ENCODE measurements at places on chromosomes 5 and 9.

- DNase-seq, result peak; percentile 22
These were observed 393.7 kb upstream of the PDE4D start for GRCh38 chr5:60287174-60287771.

GRCh38 chr9:129094387-129095169, 13.7 kb downstream of the DOLPP1 start:
- DNase-seq, result no peak

DNA sequence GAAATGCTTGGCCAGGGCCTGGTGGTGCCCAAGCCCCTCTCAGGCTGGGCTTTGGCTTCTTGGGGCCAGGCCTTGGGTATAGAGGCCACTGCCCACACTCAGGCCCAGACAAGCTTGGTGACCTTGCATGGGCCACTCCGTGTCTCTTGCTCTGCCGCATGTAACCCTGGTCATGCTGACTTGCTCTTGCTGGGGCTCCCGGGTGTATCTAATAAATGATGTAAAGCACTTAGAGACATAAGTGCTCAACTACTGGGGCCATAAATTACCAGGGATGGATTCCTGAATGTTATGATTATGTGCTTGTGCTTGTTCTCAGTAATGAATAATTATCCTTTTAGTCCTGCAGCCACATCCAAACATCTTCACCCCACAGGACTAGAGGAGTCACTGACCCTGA, 54.0 kb downstream of the C5orf15 start:
- DNase-seq, result no peak

GRCh38 chr5:135228222-135228621, 170.8 kb downstream of the MACROH2A1 start:
- DNase-seq, result no peak

- DNase-seq, result no peak
These were observed 24.9 kb upstream of the CCDC112 start for GRCh38 chr5:115321309-115321708.

- DNase-seq, result no peak
These were observed 130.9 kb downstream of the C9orf50 start for GRCh38 chr9:129489838-129490582.

DNA sequence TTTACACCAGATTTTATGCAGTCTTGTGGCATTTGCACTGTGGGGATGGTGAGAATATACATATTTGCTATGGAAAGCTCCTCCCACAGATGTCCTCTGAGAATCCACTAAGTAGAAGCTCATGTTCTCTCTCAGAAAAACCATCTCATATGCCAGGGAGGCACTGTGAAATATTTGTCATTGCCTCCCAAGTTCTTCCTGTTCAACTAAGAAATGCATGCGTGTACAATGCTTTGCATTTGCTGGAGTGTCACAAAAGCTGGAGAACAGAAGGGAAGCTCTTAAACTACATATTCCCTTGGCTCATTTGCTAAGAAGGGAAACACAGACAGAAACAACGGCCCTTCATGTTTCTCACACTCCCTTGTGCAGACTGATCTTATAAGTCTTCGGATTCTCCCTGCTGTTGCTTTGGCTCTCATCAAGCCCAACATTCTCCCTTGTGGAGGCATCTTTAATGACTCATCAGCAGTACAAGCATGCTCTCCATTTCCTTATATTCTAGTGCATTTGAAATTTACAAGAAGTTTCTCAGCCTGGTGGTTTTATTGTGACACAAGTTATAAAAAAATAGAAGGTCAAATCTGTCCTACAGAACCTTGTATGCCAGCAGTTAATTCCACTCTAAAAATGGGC, 220.6 kb downstream of the TRIM36 start:
- DNase-seq, result no peak

- DNase-seq, result no peak
These were observed 125.7 kb downstream of the BARX1 start for GRCh38 chr9:93829271-93830011.

GRCh38 chr5:122500245-122501088, 188.4 kb downstream of the SNCAIP start:
- DNase-seq, result peak; percentile 60

GRCh38 chr9:86075132-86076109, 23.9 kb downstream of the GOLM1 start:
- no peak for DNase-seq

- DNase-seq, result no peak
These were observed 4.6 kb downstream of the CEL start for GRCh38 chr9:133066181-133066983.

- DNase-seq, result no peak
These were observed 187.7 kb downstream of the CACNA1B start for GRCh38 chr9:138065287-138065686.

DNA sequence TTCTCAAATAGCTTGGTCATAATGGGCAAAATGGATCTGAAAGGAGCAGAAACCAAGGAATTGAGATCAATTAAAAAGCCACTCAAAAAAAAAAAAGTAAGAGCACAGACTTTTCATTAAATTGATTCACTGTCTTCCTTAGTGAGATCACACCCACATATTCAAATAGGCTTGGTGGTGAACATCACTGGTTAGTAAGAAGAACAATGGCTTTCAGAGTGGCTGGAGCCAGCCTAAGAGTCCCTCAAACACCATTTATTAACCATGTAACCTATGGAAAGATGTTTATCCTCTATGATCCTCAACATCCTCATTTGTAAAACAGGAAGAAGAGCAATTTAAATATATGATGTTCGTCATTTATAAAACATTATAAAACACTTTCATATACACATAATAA, 12.4 kb downstream of the CCDC112 start:
- no peak for DNase-seq

DNA sequence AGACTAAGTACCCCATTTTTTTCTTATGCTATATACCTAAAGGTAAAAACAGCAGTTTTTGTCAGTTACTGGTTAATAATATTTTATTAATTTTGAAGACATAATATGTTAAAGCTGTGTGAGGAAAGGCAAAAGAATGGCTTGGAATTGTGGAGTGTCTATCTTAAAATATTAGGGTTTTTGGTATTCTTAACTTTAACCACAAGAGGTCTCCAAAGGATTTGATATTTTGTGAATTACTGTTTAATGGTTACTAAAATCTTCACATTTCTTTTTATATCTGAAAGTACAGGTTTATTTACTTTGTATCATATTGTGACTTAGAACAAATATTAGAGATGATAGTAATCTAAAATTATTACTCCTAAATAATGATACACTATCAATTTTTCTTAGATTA, 32.0 kb upstream of the DHFR start:
- DNase-seq, result peak; percentile 7

GRCh38 chr5:93904917-93905316, 163.5 kb upstream of the POU5F2 start:
- DNase-seq, result no peak

DNA sequence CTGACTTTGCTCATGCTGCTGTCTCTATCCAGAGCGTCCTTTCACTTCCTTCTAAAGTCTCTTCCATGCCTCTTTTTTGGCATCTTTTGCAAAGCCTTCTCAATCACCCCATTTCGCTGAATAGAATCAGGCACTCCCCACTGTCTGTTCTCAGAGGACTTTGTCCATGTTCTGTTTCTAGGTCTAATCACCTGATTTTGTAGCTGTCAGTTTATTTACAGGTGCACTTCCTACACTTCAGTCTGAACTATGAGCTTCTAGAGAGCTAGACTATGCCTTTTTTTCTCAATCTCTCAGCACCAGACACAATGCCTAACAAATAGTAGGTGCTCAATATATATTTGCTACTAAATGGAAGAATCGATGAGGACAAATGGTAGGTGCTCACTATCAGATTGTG, 29.9 kb downstream of the TLR4 start:
- no peak for DNase-seq

GRCh38 chr9:124006448-124007361, 4.9 kb upstream of the LHX2 start:
- DNase-seq, result no peak

- no peak for DNase-seq
These were observed 311.1 kb upstream of the CLINT1 start for GRCh38 chr5:158170060-158170459.

GRCh38 chr5:103369125-103370120, 110.9 kb downstream of the MACIR start:
- no peak for DNase-seq

DNA sequence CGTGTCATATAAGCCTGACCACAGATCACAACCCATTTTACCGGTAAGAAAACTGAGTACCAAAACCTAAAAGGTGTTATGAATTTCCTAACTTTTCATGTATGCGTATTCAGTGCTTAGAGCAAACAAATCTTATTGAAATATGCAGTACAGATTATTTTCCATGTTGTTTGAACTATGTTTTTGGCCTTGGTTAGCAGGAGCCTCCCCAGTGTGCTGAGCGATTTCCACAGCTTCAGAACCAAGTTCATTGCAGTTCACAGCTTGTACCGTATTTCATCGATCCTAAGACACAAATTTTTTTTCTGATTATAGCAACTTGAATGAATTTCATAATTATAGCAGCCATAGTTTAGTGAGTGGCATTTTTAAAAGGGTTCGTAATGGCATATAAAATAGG, 13.7 kb downstream of the ADAMTSL1 start:
- no peak for DNase-seq

- no peak for DNase-seq
These were observed 579.2 kb upstream of the ZNF608 start for GRCh38 chr5:125325488-125326149.

DNA sequence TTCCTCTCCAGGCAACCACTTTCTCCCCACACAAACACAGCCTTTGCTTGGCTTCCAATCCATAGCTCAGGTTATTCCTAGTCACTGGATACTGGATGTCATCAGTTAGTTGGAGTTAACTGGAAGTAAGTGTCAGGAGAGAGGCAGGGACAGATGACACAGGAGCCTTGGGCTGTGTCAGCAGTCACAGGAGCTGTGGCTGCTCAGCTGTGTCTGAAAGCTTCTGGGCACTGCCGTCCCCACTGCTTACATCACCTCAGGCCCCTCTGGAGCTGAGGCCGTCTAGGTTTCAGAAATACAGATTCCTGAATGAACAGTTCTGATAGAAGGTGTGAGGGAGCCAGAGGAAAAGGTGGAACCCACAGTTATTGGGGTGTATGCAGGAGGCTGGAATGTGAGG, 17.3 kb upstream of the FAM240B start:
- no peak for DNase-seq

- no peak for DNase-seq
These were observed 8.1 kb downstream of the IL12B start for GRCh38 chr5:159322180-159322579.

DNA sequence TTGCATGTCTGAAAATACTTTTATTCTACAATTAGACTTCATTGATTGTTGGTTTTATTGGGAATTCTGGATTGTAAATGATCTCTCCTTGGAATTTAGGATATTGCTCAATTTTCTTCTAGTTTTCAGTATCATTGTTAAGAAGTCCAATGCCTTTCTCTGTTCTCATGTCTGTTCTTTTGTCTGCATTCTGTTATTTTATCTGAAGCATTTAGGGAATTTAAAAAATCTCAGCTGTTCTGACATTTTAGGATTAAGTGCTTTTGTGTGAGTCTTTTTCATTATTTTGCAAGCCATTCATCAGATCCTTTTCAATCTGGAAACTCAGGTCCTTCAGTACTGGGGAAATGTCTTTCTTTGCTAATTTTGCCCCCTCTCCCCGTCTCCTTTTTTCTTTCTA, 4.4 kb upstream of the FER start:
- DNase-seq, result no peak

- DNase-seq, result peak; percentile 52
These were observed 180.7 kb downstream of the KDM4C start for GRCh38 chr9:6938447-6938846.

GRCh38 chr9:123863164-123863855, 66.6 kb downstream of the DENND1A start:
- DNase-seq, result no peak

- no peak for DNase-seq
These were observed 336.1 kb downstream of the GLIS3 start for GRCh38 chr9:3963643-3964369.

DNA sequence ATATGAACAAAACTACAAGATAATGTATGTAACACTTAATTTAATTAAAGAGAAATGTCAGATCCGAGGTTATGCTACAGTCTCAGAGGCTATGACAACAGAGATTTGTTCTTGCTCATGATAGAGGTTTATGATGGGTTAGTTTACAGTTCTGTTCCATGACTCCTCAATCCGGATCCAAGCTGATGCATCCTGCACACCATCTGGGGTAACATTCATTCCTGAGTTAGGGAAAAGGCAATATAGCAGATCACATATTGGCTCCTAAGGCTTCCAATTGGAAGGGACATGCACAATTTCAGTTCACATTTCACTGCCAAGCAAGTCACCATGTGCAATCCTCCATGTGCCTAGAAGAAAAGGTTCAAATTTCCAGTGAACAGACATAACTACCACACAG, 40.4 kb downstream of the ABLIM3 start:
- DNase-seq, result no peak

- DNase-seq, result no peak
These were observed 82.3 kb downstream of the CRB2 start for GRCh38 chr9:123438321-123438720.

GRCh38 chr9:24817756-24818155, 272.1 kb upstream of the IZUMO3 start:
- no peak for DNase-seq

GRCh38 chr9:132894862-132895835, 16.5 kb downstream of the SPACA9 start:
- no peak for DNase-seq

- no peak for DNase-seq
These were observed 88.8 kb upstream of the CTNNA1 start for GRCh38 chr5:138664276-138664943.

GRCh38 chr5:115977096-115977495, 14.8 kb downstream of the LVRN start:
- DNase-seq, result no peak

- peak; percentile 72 for DNase-seq
These were observed 9.5 kb downstream of the TOR4A start for GRCh38 chr9:137286975-137287383.

GRCh38 chr9:36966371-36967097, 67.5 kb downstream of the PAX5 start:
- no peak for DNase-seq

DNA sequence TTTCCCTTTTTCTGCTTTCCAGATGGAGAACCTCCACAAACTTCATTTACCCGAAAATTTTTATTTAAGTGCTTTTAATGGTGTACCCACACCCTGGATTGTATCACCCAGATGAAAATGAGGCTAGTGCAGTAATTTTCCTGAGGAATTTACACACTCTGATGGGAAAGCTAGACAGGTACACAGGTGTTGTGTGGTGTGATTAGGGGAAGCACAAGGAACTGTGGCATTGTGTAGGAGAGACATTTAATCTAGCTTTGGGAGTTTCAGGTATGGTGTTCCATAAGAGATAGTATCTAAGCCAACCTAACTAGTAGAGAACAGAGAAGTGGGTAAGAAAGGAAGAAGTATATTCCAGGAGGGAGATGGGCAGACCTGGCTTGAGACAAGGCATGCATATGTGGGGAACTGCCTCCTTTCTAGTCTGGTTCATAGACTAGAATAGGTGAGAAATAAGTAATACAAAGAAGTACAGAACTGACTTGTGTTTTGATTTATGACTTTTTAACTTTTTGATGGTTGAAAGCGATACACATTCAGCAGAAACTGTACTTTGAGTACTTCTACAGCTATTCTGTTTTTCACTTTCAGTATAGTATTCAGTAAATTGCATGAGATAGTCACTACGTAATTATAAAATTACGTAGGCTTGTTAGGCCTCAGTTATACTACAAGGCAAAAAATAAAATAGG, 22.9 kb upstream of the ROPN1L start:
- no peak for DNase-seq

- no peak for DNase-seq
These were observed 18.6 kb downstream of the DIMT1 start for GRCh38 chr5:62385131-62385530.
